ENCODE measurements at places on chromosomes 5 and 9. TPM values are rescaled to one million over a fixed set of nuclear protein-coding genes. Genes with fewer than 3 reads are reported as not detected.

Gene TAL2
- 13.9 TPM for total RNA-seq

DNA sequence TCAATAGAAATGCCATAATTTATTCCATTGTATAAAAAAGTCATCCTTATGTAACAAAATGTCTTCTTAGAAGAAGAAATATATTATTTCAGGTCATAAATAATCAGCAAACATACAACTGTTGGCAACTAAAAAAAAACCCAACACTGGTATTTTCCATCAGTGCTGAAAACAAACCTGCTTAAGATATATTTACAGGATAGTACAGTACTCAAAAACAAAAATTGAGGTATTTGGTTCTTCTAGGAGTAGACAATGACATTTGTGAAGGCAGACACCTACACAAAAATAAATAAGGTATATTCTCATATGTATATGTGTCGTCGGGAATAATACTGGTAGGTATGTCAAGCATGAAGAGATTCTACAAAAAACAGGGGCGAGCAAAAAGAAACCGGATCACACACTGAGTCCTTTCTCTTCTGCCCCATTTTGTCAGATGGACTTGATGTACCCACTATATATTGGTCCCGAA lies 2.9 kb downstream of the DUSP1 start:
- no peak for DNase-seq

DNA sequence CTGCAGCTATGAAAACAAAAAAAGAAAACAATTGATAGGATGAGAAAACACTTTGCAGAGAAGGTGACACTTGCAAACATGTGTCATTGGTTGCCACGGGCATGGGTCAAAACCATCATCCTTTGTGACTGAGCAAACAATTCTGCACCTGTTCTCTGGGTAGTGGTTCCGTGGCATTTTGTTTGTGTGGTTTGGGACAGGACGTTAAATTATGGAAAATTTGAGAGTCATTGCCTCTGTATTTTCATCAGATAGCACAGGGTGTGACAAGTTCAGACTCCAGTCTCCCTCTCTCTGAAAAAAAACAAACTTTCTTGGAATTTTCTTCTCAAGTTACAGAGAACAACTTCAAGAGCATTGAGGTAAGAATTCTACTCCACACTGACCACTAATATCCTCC lies 113.4 kb upstream of the HMHB1 start:
- DNase-seq: no peak

Gene TMEM215
- 0.66 TPM for total RNA-seq

Gene INPP5E
- total RNA-seq: 5.9 TPM

DNA sequence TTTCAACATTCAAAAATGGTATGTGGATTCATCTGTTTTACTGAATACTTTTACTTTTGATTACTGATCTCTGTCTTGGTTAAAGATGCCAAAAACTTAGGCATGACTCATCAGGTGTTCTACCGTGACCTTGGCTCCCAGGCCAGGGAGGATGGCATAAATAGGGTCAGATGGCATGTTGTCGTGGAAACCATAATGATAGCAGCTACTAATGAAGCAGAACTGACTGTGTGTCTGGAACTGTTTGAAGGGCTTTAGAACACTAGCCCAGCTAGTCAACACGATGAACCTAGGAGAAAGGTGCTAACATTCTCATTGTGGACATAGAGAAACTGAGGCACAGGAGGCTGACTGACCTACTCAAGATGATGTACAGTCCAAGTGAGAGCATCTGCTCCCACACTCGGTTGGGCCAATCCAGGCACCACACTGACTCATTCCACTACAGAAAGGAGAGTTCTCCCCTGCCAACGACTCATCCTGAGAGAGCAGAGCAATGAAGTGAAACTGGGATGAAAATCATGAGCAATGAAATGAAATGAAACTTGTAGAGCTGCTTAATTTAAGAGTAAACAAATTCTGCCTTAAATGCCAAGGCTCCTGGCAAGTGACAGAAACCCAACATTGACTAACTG lies 116.0 kb downstream of the TENT4A start:
- no peak for DNase-seq

DNA sequence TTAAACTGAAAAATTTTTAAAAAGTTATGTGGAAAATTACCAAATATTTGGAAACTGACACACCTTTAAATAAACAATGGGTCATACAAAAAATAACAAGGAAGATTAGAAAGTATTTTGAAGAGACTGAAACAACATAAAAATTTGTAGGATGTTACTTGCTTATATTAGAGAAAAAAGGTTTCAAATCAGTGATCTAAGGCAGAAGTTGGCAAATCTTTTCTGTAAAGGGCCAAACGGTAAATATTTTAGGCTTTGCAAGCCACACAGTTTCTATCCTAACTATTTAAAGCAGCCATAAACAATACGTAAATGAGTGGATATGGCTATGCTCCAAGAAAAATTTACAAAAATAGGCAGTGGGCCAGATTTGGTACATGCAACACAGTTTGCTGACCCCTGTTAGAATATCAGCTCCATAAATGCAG lies 81.3 kb downstream of the OXCT1 start:
- peak; percentile 67 for DNase-seq

DNA sequence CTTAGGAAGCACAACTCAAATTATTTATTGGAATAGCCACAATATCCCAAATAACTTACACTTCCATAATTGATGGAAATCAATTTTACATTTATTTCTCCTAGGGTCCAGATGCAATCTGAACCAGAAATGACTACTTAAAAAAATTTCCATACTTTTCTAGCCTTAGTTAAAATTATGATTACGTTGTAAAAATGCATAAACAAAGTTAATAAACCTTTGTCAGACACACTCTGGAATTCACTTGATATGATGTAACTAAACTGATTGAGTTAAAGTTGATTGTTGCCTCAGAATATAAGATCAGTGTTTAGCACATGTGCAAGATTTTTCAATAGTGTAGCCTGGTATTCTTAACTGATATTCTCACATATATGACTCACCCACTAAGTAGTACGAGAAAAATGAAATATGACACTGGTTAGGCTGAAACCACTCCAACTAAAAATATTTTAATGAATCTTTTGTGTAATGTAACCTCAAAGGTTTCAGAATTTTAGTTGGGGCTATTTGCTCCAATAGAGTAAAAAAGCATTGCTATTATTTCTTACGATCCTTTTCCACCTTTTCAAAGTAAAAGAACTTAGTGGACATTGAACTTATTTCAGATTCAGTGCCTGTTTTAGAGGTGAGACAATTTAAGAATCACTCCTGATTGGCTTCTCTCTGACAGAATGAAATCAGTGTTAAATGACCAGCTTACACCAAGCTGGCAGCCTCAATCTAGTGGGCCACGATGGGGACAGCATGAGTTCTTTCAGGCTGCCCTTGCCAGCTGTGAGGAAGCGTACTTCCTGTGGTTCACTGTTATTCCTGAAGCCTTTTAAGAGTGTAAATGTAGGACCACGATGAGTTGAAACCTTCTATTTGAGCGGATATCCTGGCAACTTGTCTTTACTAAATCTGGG lies 277.2 kb upstream of the CDH9 start:
- DNase-seq: peak; percentile 1

Gene TMEM174
- total RNA-seq: not detected

DNA sequence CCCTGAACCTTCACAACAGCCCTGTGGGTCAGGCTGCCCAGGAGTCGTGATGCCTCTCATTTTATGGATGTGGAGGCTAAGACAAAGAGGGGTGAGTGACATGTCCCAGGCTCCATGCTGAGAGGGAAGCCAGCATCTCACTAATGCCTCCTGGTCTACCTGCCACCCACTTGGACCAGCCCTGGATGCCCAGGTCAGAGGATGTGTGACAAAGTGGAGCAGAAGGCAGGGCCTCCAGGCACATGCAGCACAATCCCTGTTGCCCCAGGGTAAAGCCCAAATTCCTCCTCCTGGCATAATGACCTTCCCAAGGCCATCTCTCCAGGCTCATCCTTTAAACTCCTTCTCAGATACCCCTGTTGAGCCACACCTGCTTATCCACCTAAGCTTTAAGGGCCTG lies 51.4 kb upstream of the XPA start:
- DNase-seq: no peak

GRCh38 chr5:134029156-134029555 lies 24.4 kb upstream of the VDAC1 start:
- DNase-seq: no peak

Gene DMRT2
- total RNA-seq: 23.4 TPM

DNA sequence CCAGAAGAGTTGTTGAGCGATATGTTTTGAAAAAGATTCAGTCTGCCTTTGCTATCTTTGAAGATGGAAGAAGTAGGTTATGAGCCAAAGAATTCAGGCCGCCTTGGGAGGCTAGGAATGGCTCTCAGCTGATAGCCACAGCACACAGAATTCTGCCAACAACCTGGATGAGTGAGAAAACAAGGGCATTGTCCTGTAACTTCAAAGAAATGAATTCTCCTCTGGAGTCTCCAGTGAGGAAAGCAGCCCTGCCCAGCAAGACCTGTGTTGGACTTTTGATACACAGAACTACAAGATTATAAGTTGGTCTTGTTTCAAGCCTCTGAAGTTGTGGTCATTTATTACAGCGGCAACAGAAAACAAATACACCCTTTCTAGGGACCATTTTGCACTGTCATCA lies 509.9 kb upstream of the ZNF608 start:
- DNase-seq: no peak

Gene PALM2AKAP2
- total RNA-seq: 25.9 TPM

- DNase-seq: no peak
Observed at GRCh38 chr5:43683884-43684471, 81.0 kb downstream of the NNT start.

DNA sequence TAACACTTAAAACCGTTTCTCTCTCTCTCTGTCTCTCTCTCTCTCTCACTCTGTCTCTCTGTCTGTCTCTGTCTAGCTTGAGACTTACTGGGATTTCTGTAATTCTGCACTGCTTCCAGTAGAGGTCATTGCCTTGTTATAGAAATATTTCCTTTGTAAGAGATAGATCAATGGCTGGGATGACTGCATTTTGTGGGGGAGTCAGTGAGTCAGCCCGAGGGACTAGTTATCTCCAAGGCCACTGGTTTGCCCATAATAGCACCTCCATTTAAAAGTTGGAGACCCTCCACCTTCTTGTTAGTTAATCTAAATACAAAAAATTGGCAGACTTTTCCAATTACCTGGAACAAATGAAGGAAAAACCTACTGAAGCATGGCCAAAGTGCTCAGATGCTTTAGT lies 547.2 kb downstream of the LRRC70 start:
- DNase-seq: peak; percentile 19

GRCh38 chr9:16213781-16214515 lies 656.5 kb downstream of the BNC2 start:
- peak; percentile 97 for DNase-seq

- peak; percentile 73 for DNase-seq
Observed at GRCh38 chr9:100427366-100428263, 672 bp downstream of the MSANTD3 start.

Gene SHB
- 5.0 TPM for total RNA-seq
